ENCODE measurements at places on chromosomes 2 and 18. TPM values are rescaled to one million over a fixed set of nuclear protein-coding genes. Genes with fewer than 3 reads are reported as not detected.

TDRD15 gene
- not detected for total RNA-seq

ASPRV1 gene
- 0.19 TPM for total RNA-seq

MYO1B gene
- 61.7 TPM for total RNA-seq

IL1RL1 gene
- 2.5 TPM for total RNA-seq

SPEG gene
- 2.8 TPM for total RNA-seq

- H3K36me3 ChIP-seq, result no peaks in the 10 kb centered on the region
- no peak overlapping the region for H3K4me3 ChIP-seq
- no peak overlapping the region for H3K27ac ChIP-seq
- no peaks in the 10 kb centered on the region for H3K27me3 ChIP-seq
Observed at GRCh38 chr2:112201696-112202430, 53.0 kb downstream of the ZC3H8 start.

GRCh38 chr2:107529146-107529545 lies 297.5 kb upstream of the RGPD4 start:
- DNase-seq, result no peak
- H3K27ac ChIP-seq, result no peak overlapping the region
- H3K27me3 ChIP-seq, result no peaks in the 10 kb centered on the region

- H3K27me3 ChIP-seq, result no peaks in the 10 kb centered on the region
- H3K36me3 ChIP-seq, result no peaks in the 10 kb centered on the region
- no peak for DNase-seq
- H3K27ac ChIP-seq, result peak overlapping the region; percentile 46
- H3K4me3 ChIP-seq, result no peak overlapping the region
- H3K4me1 ChIP-seq, result no peaks in the 10 kb centered on the region
Observed at GRCh38 chr2:20129331-20130159, 78.1 kb upstream of the LAPTM4A start.

GRCh38 chr2:178530131-178530530 lies 49.9 kb downstream of the PLEKHA3 start:
- H3K27me3 ChIP-seq, result no peaks in the 10 kb centered on the region
- H3K4me3 ChIP-seq, result no peak overlapping the region
- no peaks in the 10 kb centered on the region for H3K36me3 ChIP-seq
- no peak for DNase-seq
- H3K4me1 ChIP-seq, result no peaks in the 10 kb centered on the region

GRCh38 chr2:126902859-126903258 lies 4.2 kb downstream of the TEX51 start:
- no peaks in the 10 kb centered on the region for H3K27me3 ChIP-seq
- no peak overlapping the region for H3K4me3 ChIP-seq
- no peak overlapping the region for H3K27ac ChIP-seq
- no peaks in the 10 kb centered on the region for H3K4me1 ChIP-seq
- H3K36me3 ChIP-seq, result no peaks in the 10 kb centered on the region

- no peaks in the 10 kb centered on the region for H3K36me3 ChIP-seq
- no peak overlapping the region for H3K4me3 ChIP-seq
Observed at GRCh38 chr2:43484323-43484930, 111.4 kb downstream of the THADA start.

GRCh38 chr2:225820826-225821225 lies 421.3 kb downstream of the NYAP2 start:
- H3K36me3 ChIP-seq, result no peaks in the 10 kb centered on the region
- no peak overlapping the region for H3K4me3 ChIP-seq
- no peak for DNase-seq
- no peaks in the 10 kb centered on the region for H3K27me3 ChIP-seq

GRCh38 chr18:59650266-59650820 lies 46.9 kb downstream of the CCBE1 start:
- no peaks in the 10 kb centered on the region for H3K27me3 ChIP-seq
- no peak overlapping the region for H3K4me3 ChIP-seq
- no peaks in the 10 kb centered on the region for H3K4me1 ChIP-seq
- no peak overlapping the region for H3K27ac ChIP-seq

DNA sequence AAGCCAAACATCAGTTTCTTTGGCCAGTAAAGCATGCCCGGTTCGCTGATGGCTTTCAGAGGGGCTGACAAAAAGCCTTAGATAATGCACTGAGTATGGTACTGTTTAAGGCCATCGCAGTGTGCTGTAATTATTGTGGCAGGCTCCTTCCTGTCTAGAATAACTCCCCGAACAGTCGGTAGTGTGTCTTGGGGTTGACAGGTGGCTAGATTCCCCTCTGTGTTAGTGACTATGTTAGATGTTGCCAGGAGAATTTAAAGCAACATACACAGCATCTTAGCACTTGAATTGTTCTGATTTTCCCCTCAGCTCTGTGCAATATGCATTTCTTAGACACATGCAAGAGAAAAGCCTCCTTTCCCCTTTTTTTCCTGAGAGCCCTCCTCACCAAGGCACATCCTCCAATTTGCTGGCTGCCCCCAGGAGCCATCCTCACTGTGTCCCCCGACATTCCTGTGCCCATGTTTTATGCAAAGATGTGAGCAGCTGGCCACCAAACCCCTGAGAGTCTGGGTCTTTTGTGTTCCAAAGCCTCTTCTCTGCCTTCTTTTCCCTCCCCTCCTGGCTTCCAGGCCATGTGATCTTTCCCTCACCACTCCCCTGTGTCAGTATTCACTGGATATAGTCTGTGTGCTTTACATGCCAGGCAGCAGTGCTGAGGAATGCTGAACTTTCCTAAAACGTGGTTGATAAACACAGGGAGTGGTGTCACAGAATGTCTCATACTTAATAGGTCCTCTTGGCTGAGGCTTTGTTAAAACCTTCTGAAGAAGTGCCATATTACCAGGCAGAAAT lies 331.5 kb downstream of the HRH4 start:
- H3K27ac ChIP-seq, result no peak overlapping the region
- H3K27me3 ChIP-seq, result peaks cover 4% of the 10 kb centered on the region
- no peaks in the 10 kb centered on the region for H3K4me1 ChIP-seq
- H3K4me3 ChIP-seq, result no peak overlapping the region

- H3K4me3 ChIP-seq, result peak overlapping the region; percentile 55
- H3K4me1 ChIP-seq, result peaks cover 6% of the 10 kb centered on the region
- H3K27me3 ChIP-seq, result no peaks in the 10 kb centered on the region
- peak overlapping the region; percentile 77 for H3K27ac ChIP-seq
- H3K36me3 ChIP-seq, result no peaks in the 10 kb centered on the region
Observed at GRCh38 chr2:20222769-20223406, 2.0 kb downstream of the SDC1 start.

DNA sequence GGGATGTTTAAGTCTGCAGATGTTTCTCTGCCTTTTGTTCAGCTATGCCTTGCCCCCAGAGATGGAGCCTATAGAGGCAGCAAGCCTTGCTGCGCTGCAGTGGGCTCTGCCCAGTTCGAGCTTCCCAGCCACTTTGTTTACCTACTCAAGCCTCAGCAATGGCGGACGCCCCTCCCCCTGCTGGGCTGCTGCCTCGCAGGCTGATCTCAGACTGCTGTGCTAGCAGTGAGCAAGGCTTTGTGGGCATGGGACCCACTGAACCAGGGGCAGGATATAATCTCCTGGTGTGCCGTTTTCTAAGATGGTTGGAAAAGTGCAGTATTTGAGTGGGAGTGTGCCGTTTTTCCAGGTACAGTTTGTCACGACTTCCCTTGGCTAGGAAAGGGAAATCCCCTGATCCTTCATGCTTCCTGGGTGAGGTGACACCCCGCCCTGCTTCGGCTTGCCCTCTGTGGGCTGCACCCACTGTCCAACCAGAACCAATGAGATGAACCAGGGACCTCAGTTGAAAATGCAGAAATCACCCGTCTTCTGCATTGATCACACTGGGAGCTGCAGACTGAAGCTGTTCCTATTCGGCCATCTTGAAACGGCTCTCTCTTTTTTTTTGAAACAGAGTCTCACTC lies 27.6 kb upstream of the ADAM23 start:
- no peak overlapping the region for H3K27ac ChIP-seq
- H3K27me3 ChIP-seq, result no peaks in the 10 kb centered on the region
- DNase-seq, result no peak
- no peak overlapping the region for H3K4me3 ChIP-seq
- H3K36me3 ChIP-seq, result no peaks in the 10 kb centered on the region

DNA sequence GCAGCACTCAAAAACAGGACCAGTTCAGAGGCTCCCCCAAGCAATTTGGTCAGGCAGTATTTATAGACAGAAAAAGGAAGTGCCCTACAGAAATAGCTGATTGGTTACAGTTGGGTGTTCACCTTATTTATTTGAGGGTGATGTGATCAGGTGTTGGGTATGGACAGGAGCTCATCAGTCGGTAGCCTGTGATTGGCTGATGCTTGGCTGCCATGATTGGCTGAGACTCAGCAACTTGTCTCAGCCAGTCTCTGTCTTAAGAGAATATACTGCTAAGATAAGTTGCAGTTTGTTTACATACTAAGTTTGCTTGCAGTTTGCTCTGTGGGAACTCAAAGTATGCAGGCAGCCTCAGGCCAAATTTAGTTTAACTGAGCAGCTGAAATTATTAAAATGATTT lies 9.4 kb downstream of the ABCG8 start:
- no peak overlapping the region for H3K27ac ChIP-seq
- H3K4me1 ChIP-seq, result no peaks in the 10 kb centered on the region
- no peaks in the 10 kb centered on the region for H3K27me3 ChIP-seq
- no peak overlapping the region for H3K4me3 ChIP-seq

GRCh38 chr2:224561234-224562005 lies 23.7 kb downstream of the CUL3 start:
- no peaks in the 10 kb centered on the region for H3K36me3 ChIP-seq
- no peak for DNase-seq
- no peak overlapping the region for H3K4me3 ChIP-seq
- H3K27ac ChIP-seq, result no peak overlapping the region
- H3K4me1 ChIP-seq, result peaks cover 6% of the 10 kb centered on the region
- H3K27me3 ChIP-seq, result no peaks in the 10 kb centered on the region

GRCh38 chr2:70469435-70469834 lies 84.2 kb downstream of the TGFA start:
- no peak overlapping the region for H3K27ac ChIP-seq
- H3K27me3 ChIP-seq, result no peaks in the 10 kb centered on the region
- no peak for DNase-seq
- H3K4me3 ChIP-seq, result no peak overlapping the region

- H3K36me3 ChIP-seq, result no peaks in the 10 kb centered on the region
- H3K4me1 ChIP-seq, result peaks cover 56% of the 10 kb centered on the region
- H3K27me3 ChIP-seq, result no peaks in the 10 kb centered on the region
- no peak for DNase-seq
Observed at GRCh38 chr2:101740555-101740964, 43.1 kb downstream of the MAP4K4 start.

- H3K36me3 ChIP-seq, result no peaks in the 10 kb centered on the region
- H3K4me3 ChIP-seq, result no peak overlapping the region
- no peaks in the 10 kb centered on the region for H3K4me1 ChIP-seq
- H3K27me3 ChIP-seq, result no peaks in the 10 kb centered on the region
- DNase-seq, result no peak
- H3K27ac ChIP-seq, result no peak overlapping the region
Observed at GRCh38 chr2:160876765-160877164, 283.5 kb upstream of the TANK start.

- H3K27me3 ChIP-seq, result no peaks in the 10 kb centered on the region
- no peaks in the 10 kb centered on the region for H3K36me3 ChIP-seq
- no peak overlapping the region for H3K27ac ChIP-seq
- no peak for DNase-seq
- no peaks in the 10 kb centered on the region for H3K4me1 ChIP-seq
- H3K4me3 ChIP-seq, result no peak overlapping the region
Observed at GRCh38 chr18:57497372-57498294, 62.5 kb downstream of the ONECUT2 start.

DNA sequence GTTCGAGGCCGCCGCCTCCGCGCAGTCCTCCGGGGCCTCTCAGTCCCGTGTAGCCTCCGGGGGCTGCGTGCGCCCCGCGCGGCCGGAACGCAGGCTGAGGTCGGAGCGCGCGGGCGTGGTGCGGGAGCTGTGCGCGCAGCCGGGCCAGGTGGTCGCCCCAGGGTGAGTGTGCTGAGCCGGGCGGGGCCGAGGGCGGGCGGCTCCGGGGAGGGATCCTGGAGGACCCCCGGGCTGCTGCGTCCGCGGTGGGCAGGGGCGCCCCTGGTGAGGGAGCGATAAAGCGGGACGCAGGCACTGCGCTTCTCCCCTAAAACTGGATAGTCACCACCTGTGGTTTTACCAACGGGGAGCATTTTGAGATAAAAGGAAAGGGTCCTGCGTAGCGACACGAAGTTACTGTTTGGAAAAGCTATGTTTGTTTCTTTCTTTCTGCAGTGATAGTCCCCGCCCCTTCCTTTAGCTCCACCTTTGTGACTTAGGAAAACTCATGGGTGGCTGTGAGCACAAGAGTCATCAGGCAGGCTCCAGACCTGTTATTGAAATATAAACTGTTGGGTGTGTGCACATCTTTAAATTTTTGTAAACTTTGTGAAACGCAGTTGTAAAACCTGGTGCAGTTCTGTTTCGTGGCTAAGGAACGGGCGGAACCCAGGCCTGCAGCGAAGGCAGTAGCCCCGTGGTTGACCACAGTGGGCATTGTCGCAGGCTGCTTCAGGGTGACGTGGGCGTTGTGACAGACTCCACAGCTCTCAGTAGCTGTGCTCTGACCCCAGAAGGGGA lies 687 bp downstream of the CTDP1 start:
- no peaks in the 10 kb centered on the region for H3K27me3 ChIP-seq
- H3K36me3 ChIP-seq, result no peaks in the 10 kb centered on the region
- H3K4me1 ChIP-seq, result peaks cover 34% of the 10 kb centered on the region
- no peak for DNase-seq
- peak overlapping the region; percentile 98 for H3K27ac ChIP-seq

DNA sequence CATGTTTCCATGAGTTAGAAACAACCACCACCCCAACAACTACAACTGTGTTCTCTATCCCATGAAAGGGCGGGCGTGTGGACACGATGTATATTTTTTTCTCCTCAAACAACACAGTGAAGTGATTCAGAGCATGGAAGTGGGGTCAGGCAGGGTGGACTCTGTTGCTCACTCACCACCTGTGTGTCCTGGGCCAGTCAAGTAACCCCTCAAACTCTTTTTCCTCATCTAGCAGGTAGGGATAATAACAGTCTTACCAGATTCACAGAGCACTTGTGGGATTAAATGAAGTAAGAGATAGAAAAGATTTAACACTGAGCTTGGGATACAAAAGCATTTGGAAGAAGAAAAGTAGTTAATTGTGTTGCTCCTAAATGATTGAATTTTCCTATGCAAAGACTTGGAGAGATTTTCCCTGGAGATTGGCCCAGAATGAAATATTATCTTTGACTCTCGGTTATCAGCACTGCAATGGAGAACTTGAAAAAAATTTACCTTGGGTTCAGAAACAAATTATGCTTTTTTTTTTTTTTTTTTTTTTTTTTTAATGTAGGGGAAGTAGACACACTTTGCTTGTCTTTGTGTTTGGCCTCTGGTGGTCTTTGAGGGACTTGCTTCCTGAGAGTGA lies 161.9 kb upstream of the EPAS1 start:
- peaks cover 19% of the 10 kb centered on the region for H3K4me1 ChIP-seq
- DNase-seq, result no peak
- no peaks in the 10 kb centered on the region for H3K36me3 ChIP-seq
- H3K4me3 ChIP-seq, result no peak overlapping the region
- no peaks in the 10 kb centered on the region for H3K27me3 ChIP-seq

- no peaks in the 10 kb centered on the region for H3K36me3 ChIP-seq
- no peaks in the 10 kb centered on the region for H3K4me1 ChIP-seq
- no peak overlapping the region for H3K27ac ChIP-seq
Observed at GRCh38 chr2:49369101-49369500, 214.8 kb upstream of the FSHR start.

- DNase-seq, result no peak
- no peak overlapping the region for H3K27ac ChIP-seq
Observed at GRCh38 chr2:165176780-165177179, 27.1 kb downstream of the SCN3A start.

All from pancreas (tissue), 10 donors.